ENCODE measurements at places on chromosomes 2 and 18.

DNA sequence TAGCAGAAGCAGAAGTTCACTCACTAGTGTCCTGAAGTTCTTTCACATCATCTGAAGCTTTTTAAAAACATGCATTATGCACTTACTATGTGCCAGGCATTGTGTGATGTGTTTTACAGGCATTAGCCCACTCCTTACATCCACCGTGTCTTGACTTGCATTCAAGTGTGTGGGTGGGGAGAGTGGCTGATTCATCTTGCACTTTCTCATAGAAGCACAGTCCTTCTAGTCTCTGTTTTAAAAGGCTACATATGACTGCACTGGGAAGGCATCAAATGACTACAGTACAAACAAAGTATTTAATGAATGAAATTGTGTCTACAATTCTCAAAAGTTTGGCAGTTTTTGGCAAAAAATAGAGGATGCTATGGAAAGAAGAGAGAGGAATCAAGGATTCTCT lies 21.6 kb upstream of the DSC3 start:
- peak; percentile 2 for DNase-seq

GRCh38 chr2:232260075-232260474 lies 118.5 kb upstream of the ALPP start:
- DNase-seq, result no peak

GRCh38 chr2:118372886-118373830 lies 284.9 kb downstream of the INSIG2 start:
- DNase-seq, result no peak

GRCh38 chr18:72436401-72436800 lies 107.7 kb downstream of the CBLN2 start:
- no peak for DNase-seq

GRCh38 chr2:233329489-233330135 lies 22.0 kb downstream of the SAG start:
- no peak for DNase-seq

DNA sequence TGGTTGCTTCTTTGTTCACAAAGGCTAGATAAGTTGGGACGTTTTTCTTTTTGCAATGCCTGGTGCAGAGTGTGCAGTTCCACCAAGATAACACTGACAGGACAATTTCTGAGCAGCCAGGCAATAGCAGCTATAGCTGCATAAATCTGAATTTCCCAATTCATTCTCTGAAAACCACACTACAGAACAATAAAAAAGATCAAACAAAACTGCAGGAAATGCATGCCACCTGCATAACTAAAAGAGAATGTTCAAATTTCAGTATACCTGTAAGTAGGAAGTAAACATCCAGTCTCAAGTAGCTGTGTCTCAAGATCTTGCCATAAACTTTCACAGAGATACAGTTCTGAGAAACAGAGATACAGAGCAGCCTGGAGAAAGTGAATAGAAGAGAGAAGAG lies 5.3 kb upstream of the KCTD18 start:
- DNase-seq, result no peak

GRCh38 chr2:222024932-222025880 lies 273.6 kb downstream of the PAX3 start:
- peak; percentile 2 for DNase-seq

GRCh38 chr2:62589691-62590356 lies 83.8 kb upstream of the TMEM17 start:
- no peak for DNase-seq
